Stimulated activated CD8-positive, alpha-beta memory T cell treated with anti-CD3 and anti-CD28 coated beads, Interleukin-4, amount 100 ng/mL, for 4 hours (primary cell): ENCODE measurements at places on chromosomes 4 and X.

- no peak for DNase-seq
These were observed 45.5 kb downstream of the VCX2 start for GRCh38 chrX:8125566-8125965.

- DNase-seq = no peak
These were observed 270.1 kb downstream of the GALNTL6 start for GRCh38 chr4:172083272-172083671.

- DNase-seq = no peak
These were observed 2.1 kb downstream of the UCHL1 start for GRCh38 chr4:41258783-41259182.

- no peak for DNase-seq
These were observed 98.8 kb downstream of the COX18 start for GRCh38 chr4:72970756-72971155.

DNA sequence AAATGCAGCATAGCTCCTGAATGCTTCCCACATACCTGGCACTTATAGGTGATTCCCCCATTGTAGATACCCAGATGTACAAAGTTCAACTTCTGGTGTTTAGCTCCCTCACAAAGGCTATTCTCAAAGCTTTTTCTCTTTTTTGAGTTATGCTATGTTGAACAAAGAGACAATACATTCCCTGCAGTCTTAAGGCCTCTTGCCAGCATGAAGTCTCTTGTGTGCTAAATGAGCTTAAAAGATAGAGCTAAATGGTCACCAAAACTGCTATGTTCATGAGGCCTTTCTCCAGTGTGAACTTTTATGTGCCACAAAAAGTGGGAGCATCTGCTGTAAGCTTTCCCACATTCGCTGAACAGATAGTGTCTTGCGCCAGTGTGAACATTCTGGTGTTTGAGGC lies 111.2 kb upstream of the TMEM47 start:
- DNase-seq = no peak

DNA sequence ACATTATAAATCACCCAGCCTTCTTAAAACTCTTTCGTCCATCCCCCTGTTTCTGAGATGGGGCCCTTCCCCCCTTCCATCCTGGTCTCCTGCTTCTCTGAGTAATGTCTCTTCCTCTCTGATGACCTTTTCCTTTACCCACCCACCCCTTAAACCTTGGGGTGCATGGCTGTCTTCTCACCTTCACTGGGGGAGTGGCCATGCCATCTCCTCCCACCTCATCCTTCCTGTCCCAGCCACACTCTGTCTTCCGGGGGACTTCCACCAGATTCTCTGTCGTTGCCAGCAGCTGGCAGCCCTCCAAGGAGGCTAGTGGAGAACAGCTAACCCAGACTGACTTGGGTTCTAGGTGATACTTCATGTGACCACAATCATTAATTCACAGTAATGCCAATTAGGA lies 83.2 kb upstream of the SCML1 start:
- no peak for DNase-seq

DNA sequence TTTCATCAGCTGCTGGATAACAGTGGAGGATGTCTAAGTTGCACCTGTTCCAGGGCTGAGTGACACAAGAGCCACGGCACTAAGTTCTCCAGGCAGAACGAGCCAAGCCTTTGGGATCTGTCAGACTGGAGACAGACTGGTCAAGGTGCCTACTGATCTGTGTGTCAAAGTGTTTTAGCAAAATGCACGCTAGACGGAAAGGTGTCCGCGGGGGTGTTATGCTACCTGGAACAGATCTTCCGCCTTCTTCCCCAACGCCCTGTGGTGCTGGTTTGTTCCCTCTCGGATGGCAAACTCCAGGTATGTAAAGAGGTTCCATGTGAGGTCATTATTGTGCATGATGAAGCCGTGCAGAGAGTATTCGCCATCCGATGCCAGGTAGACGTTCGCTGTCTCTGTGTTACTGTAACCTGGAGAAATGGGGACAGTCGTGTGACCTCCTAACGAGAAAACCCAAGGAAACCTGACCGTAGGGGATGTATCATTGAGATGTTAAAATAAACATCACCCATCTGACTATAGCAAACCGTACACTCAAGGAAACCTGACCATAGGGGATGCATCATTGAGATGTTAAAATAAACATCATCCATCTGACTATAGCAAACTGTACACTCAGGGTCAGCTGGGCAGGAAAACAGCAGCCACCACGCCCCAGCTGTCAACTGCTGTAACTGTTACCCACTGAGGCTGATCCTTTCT lies 29.7 kb upstream of the SLC25A6 start:
- DNase-seq = no peak

GRCh38 chr4:82559735-82560120 lies 2.1 kb downstream of the TMEM150C start:
- DNase-seq = no peak

GRCh38 chrX:64977830-64978229 lies 1.6 kb upstream of the ZC4H2 start:
- no peak for DNase-seq

- no peak for DNase-seq
These were observed 54.7 kb upstream of the RBM47 start for GRCh38 chr4:40684404-40684803.

GRCh38 chr4:76377481-76377901 lies 43.5 kb downstream of the CCDC158 start:
- DNase-seq = no peak

GRCh38 chrX:13203271-13203670 lies 116.6 kb downstream of the ATXN3L start:
- no peak for DNase-seq

- no peak for DNase-seq
These were observed 61.9 kb downstream of the TSC22D3 start for GRCh38 chrX:107713543-107714205.

- no peak for DNase-seq
These were observed 104.7 kb upstream of the TTC29 start for GRCh38 chr4:147050356-147050765.

DNA sequence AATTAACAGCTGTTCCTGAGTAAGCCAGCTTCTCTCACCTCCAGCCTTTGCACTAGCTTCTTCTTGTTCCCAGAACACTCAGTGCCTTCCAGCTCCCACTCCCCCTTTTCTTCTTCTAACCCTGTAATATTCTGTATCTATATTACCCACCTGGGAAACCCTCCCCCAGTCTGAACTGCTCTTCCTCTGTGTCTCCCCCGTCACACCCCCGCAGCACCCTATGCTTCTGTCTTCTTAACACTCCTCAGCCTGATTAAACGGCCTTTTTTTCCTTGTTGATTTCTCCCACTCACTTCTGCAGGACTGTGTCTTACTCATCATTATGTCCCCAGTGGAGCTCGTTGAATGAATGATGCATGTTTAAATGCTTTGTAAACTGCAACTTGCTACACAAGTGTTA lies 9.0 kb upstream of the LONRF3 start:
- DNase-seq = no peak

- no peak for DNase-seq
These were observed 65.7 kb downstream of the SHROOM2 start for GRCh38 chrX:9851890-9852289.

DNA sequence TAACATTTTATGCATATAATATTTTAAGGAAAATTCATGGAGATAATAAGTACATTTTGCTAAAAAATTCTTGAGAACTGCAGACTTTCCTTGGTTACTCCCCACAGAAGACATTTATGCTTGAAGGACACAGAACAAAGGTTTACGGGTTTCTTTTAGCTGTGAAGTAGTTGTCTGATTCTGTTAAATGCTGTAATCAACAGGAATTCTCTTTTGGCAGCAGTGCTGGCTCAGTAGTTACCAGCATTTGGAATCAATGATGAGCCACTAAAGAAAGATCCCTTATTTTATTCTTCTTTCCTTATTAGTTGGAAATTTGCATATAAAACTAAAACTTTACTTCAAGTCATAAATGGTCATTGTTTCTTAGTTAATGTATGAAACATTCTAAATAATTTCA lies 199.3 kb upstream of the FAT4 start:
- DNase-seq = no peak

GRCh38 chrX:118218079-118218478 lies 101.5 kb upstream of the KLHL13 start:
- DNase-seq = no peak

DNA sequence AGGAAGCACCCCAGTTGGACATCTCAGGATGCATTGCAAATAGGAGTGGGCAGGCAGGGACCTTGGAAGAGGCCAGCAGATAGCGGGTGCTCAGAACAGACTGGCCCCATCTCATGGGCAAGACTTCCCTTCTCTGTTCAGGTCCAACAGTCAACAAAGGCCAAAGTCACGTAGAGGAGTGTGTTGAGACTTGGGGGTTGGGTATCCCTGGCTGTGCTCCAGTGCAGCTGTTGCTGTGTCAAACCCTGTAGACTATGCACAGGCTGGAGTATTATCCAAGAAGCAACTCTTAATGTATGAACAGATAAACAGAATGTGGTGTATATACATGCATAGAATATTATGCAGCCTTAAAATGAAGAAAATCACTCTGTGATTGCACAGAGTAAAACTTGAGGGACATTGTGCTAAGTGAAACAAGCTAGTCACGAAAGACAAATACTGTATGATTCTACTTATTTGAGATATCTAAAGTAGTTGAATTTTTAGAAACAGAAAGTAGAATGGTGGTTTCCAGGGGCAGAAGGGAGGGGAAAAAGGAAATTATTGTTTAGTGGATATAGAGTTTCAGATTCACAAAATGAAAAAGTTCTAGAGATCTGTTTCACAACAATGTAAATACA lies 192.1 kb upstream of the LCORL start:
- DNase-seq = no peak

DNA sequence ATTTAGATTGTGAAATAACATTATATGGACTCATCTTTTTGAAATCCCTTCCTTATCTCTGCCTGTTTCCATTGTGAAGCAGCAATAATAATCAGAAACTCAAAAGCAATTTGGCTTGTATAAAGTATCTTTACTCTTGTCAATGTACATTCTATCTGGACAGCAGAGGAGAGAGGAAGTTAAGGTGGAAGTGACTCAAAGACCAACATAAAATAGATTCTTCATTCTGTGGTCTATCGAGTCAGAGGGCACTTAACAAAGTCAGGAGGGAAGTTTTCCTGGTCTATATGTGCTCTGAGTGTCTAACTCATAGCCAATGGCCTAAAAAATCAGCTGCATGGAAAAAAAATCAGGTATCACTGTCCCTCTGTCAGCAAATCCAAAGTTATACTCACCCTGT lies 155.5 kb downstream of the EMCN start:
- DNase-seq = no peak

DNA sequence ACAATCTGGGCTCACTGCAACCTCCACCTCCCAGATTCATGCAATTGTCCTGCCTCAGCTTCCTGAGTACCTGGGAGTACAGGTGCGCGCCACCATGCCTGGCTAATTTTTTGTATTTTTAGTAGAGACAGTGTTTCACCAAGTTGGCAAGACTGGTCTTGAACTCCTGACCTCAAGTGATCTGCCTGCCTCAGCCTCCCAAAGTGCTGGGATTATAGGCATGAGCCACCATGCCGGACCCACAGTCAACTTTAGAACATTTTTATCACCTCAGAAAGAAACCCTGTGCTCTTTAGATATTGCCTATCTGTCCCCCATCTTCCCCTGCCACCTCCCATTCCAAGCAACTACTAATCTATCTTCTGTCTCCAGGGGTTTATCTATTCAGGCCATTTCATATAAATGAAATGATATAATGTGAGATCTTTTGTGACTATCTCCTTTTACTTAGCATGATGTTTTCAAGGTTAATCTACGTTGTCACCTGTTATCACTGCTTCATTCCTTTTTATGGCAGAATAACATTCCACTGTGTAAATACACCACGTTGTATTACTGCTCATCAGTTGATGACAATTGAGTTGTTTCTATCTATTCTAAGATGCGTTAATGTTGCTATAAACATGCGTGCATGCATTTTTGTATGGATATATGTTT lies 44.3 kb upstream of the GALNT7 start:
- no peak for DNase-seq

DNA sequence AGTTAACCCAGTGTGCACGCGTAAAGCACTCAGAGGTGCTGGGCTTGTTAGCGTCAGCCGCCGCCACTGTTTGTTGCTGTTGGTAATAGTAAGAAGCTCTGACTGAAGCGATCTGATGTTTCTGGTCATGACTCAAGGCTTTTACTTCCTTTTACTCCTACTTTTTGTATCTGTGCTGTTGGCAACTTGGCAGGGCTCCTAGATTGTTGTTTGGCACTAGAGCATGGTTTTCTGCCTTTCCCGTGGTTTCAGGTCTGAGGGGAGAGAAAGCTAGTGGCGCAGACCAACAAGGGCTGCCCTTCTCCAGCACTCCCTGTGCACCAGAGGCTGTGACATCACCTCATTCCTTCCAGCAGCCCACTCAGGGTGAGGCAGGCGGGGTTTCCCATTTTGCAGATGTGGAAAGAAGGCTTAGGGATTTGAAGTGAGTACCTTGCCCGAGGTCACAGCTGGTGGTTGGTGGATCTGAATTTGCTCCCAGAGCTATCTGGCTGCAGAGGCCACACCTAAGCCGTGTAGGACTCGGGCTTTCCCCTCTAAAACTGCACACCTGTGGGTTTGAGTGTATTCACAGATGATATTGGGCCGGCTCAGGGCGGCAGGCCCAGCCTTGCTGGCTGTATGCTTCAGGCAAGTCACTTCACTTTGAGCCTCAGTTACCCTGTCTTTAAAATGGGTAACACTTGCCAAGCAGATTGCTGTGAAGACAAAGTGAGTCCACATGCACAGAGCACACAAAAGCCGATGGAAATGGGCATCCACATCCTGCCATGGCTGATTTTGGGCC lies 51.2 kb upstream of the TADA2B start:
- no peak for DNase-seq

DNA sequence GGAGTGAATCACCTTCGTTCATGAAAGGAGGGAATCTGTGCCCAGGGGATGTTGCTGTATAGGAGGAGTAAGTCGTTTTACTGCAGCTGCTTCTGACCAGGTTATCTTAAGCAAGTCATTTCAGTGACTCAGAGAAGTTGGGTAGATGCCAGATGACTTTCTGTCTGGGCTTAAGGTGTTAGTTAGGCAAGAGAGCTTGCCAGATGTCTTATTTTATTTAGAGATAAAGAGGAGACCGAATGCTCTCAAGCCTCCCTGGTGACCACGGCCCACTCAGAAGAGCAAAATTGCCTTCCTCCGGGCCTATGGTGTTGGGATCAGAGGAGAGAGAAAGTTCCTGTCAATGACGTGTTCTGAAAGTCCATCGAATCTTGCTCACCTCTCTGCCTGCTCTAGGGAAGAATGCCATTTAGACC lies 16.3 kb upstream of the ZNF827 start:
- DNase-seq = no peak

DNA sequence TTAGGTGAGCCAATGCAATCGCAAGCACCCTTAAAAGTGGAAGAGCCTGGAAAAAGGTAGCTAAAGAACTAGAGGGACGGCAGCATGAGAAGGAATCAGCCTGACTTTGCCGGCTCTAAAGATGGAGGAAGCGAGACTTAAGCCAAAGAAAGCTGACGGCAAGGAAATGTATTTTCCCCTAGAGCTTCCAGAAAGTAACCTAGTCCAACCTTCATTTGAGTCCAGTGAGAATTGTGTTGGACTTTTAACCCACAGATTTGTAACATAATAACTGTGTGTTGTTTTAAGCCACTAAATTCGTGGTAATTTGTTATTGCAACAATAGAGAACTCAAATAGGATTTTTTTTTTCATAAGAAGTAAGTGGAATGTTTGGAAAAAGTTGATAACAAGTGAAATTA lies 212.7 kb upstream of the C1QTNF7 start:
- DNase-seq = no peak

GRCh38 chr4:152961014-152961772 lies 25.1 kb downstream of the FHDC1 start:
- DNase-seq = no peak
